NCI-H510A (cell line): ENCODE measurements at places on chromosomes 4 and X.

GRCh38 chr4:52894443-52894842, 32.3 kb downstream of the RASL11B start:
- DNase-seq: no peak

DNA sequence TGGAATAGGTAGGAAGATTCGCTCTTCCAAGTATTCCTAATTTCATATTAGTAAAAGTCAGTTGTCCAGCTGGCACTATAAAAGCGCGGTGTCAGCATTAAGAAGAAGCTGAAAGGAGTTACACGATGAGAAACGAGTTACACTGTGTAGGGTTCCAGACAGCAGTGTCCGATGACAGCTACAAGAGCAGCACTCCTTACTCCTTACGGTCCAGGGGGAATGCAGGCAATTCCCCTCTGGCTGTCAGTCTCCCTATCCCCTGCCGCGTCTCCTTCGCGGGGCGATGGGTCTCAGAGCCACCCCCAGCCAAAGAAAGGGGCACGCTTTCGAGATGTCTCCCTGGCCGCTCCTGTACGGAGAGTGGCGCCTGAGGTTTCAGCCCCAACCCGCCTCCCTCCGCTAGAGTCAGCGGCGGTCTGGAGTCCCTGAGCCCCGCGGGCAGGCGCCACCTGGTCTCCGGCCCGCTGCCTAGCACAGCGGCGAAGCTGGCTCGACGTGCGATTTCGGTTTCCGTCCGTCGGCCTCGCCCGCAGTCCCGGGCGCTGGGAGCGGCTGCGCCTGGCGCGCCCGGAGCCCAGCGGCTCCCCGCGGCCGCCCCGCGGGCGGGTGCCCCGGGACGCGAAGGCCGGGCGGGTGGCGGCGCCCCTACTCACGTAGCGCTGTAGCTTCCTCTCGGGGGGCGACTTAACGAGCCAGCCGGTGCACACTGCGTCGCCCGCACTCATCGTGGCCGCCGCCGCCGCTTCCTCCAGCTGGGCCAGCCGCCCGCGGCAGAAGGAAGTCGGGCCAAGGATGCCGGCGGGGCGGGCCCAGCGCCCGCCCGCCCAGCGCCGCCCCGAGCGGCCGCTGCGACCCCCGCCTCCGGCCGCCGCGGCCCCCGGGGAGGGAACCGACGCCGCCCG, at the start of gene GAB3:
Gene GAB3, minus strand, starts transcription at position 777 of the 902 bp plus-strand sequence. Its CDS starts 52 bp downstream, at position 725.
- DNase-seq: no peak

- no peak for DNase-seq
These were observed 476 bp upstream of the GDI1 start for GRCh38 chrX:154436374-154436982.

- peak; percentile 72 for DNase-seq
These were observed 34.7 kb upstream of the LGI2 start for GRCh38 chr4:25065431-25065858.

DNA sequence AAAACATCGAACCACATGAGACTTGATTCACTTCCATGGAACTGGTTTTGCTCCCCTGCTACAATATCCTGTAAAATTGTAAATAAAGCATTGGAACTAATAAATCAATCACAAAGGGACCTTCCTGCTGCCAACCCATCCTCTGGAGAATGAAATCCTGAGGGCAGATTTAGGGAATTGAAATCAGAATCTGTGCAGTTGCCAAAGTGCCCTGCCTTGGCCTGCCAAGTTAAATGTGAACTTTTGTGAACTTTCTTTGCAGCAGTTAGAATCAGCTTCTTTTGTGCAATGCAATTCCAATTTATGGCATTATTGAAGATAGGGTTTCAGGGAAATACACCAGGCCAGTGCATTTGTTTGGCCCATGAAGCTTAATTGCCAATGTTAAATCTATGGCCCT, 263.1 kb downstream of the PTTG2 start:
- no peak for DNase-seq
